ENCODE measurements at places on chromosomes 5 and 9.

GRCh38 chr9:16028548-16028947 is 475.7 kb downstream of the CCDC171 start:
- no peak for DNase-seq

DNA sequence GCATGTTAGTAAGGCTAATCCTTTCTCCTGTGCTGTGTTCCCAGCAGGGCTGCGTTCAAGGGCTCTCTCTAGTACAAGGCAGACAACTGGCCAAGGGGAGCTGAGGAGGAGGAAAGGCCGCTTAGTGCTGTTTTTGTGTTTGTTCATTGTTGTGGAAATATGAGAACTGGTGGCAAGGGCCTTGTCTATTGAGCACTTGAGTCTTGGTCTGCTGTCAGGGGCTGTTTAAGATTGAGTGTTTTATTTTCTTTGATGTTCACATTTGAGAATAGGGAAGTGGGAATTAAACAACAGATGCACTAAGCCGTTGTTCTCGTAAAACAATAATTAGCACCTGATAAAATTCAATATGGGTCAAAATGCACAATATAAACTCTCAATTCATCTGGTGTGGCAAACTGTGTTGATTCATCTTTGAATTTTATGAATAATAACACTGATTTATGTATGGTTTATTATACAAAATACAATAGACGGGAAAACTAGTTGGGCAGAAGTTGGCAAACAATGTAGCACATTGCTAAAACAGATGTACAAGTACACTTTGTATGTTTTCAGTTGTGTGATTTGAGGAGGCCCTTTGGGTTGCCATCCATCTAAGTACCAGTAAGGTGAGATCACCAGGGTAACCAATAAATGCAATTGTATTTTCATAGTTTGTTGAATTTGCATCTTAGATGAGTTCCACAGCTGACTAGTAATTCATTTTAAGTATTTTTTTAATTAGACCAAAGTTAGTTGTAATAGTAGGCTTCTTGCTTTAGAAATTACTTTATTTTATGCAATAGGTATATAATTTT is 97.6 kb upstream of the GRHPR start:
- DNase-seq: no peak

- DNase-seq: no peak
Measured at GRCh38 chr5:165631235-165631634, 2125.8 kb downstream of the MAT2B start.

- no peak for DNase-seq
Measured at GRCh38 chr9:124299515-124300090, 41.9 kb downstream of the NEK6 start.

- DNase-seq: no peak
Measured at GRCh38 chr9:108073823-108074222, 584.3 kb upstream of the KLF4 start.

DNA sequence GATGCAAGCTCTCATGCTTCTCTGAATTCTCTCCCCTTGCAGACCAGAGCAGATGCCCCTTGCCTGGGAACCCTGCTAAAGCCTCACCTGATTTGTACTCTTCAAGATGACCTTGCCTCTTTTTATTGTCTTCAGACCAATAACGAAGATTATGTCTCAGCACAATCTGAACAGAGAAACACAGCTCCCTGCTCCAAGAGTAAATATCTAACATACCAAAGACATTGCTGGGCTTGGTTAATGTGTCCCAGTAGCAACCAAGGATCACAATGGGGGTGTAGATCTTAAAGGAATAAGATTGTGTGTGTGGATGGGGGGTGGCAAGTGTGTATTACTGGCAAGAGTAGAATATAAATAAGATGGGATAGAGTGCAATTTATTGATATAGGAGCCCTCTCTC is 67.6 kb upstream of the LHFPL2 start:
- no peak for DNase-seq

- DNase-seq: no peak
Measured at GRCh38 chr5:154647114-154647760, 107.9 kb upstream of the LARP1 start.

GRCh38 chr9:9229269-9229668 is 1383.5 kb downstream of the PTPRD start:
- no peak for DNase-seq

DNA sequence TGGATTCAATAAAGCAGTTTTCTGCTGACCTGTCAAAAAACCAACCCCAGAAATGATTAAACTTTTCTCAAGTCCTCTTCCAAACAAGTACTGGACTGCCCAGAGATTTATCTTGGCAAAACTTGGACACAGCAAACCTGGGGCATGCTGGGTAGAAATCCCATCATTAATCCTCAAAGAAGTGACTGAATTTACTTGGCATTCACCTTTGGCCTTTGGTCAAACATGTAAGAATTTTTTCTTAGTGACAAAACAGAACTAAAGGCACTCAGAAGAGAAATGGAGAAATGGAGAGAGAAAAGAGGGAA is 248.6 kb upstream of the NREP start:
- no peak for DNase-seq
